ENCODE measurements at places on chromosomes 11 and 22. TPM values are rescaled to one million over a fixed set of nuclear protein-coding genes. Genes with fewer than 3 reads are reported as not detected.

DNA sequence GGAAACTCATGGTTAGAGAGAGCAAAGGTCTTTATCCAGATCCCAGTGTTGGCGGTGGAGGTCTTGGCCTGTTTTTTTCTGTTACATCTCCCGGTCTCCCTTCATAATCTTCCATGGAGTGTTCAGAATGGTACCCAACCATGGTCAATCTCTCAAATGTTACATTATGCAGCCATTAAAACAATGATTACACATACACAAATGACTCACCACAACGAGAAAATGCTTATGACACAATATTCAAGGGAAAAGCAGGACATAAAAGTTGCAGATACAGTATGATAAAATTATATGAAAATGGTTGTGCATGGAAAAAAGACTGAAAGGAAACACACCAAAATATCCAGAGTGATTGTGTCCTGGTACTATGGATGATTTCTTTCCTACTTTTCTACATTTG, 17.8 kb upstream of the CSNK1E start:
- no peak for DNase-seq

DNA sequence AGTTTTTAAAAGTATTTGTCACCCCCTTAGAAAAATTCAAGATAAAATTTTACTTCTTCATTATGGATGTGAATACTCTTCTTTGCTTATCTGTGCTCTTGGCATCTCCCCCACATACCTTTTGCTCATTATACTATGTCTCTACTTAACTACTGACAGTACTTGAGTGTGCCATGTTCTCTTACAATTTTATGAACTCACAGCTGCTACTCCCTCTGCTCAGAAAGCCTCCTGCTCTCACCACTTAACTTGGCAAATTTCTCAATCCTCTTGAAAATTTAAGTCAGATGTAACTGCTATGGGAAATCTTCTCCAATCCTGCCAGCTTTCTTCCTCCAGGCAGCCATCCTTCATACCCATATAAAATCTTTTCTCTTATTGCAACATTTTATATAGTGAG, 163.4 kb downstream of the CNTN5 start:
- no peak for DNase-seq

IFT27 gene
- 27.9 TPM for total RNA-seq

DNA sequence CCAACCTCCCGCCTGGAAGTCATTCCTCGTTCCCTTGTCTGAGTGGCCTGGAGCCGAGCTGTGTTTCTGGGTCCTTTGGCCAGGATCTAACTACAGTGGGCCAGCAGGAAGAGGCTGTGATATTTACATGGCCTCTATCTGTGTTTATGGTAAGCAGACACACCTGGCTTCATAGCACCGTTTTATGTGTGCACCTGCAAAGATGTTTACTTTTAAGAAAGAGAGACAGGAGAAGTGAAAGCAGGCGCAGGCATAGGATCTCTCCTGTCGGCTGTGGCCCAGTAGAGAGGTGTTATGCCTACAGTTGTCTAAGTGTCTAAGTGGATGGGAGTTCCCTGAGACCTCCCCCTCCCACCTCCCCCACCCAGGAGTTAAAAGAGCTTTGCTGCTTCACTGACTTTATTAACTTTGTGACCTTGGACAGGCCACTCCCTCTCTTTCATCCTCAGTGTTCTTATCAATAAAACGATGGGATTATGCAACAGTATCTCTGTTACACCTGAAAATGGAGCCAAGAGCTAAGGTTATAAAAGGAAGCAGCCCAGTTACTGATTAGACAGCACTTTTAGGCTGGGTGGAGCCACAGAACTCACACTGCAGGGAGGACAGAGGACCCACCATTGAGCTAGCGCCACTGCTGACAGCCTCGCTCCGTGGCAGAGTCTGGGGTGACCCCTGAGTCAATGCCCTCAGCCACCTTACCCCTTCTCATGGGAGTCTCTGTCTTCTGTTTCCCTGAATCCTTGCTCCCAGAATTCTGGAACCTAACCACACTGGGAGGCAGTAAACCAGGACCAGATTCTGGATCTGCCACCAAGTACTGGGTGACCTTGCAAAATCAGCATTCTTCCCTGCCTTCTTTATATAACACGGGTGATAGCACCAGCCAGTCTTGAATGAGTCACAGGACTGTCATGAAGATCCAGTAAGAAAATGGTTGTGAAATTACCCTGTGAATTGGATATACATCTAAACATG, 22.0 kb downstream of the ST14 start:
- no peak for DNase-seq

GRCh38 chr11:68028802-68029545, 1.5 kb upstream of the NDUFS8 start:
- DNase-seq, result no peak

- no peak for DNase-seq
These were observed 8.7 kb upstream of the MS4A4E start for GRCh38 chr11:60251485-60252212.

DNA sequence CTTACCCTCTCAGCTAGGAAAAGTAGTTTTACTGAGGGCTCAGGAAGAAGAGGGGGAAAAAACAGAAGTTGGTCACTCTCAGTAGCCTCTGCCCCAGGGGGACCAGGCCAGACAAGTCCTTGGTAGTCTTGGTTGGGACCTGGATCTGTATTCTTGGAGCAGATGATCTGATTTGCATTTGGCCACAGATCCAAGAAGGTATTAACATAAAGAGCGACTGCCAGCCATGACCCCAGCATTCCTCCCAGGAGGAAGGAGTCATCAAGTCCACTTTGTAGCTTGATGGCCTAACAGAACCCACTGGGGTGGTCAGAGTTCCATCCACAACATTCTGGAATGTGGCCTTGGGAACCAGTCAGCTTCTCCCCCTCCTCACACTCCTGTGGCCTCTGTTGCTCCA, 6.0 kb upstream of the LRRC10B start:
- DNase-seq, result no peak

GRCh38 chr11:11422411-11423128, 69.5 kb upstream of the CSNK2A3 start:
- no peak for DNase-seq

GRCh38 chr22:42307806-42308563, 37.5 kb upstream of the TCF20 start:
- no peak for DNase-seq

A4GALT gene
- total RNA-seq, result not detected

COPB1 gene
- 108 TPM for total RNA-seq

- DNase-seq, result no peak
These were observed 46.7 kb upstream of the DRD2 start for GRCh38 chr11:113521737-113522517.

DNA sequence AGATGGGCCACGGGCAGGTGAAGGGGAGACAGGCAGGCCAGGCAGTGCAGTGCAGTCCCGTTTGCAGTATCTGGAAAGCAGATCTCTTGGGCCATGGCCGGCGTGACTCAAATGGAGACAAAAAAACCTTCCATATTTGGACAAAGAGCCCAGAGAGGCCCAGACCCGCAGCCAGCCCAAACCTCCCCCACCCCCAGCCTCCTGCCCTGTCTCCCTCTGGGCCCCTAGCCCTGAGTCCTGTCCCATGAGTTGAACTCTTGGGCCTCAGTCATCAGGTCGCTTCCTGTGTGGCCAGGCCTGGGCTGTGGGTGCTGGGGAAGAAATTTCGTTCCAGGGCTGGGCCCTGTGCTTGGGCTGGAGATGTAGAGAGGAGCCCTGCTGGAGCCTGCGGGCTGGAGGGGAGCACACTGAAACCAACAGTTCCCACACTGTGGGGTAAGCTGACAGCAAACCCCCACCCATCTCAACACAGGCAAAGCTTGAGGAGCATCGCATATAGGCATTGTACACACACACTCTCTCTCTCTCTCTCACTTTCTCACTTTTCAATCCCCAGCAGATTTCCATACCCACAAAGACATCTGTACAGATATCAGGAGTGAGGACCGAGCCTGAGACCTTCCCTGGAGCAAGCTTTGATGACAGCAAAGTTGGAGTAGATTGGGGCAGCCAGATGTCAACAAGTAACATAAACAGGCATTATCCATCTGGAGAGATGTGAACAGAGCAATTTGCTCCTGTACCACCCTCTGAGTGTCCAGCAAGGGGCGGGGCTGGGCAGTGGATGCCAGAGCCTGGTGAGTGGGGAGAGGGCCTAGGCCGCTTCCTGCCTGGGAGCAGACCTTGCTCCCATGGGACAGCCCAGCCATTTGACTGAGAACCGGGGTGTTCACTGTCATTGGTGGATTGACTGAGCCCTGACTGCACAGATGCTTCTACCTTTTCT, 17.2 kb downstream of the ARHGEF17 start:
- DNase-seq, result no peak

DNA sequence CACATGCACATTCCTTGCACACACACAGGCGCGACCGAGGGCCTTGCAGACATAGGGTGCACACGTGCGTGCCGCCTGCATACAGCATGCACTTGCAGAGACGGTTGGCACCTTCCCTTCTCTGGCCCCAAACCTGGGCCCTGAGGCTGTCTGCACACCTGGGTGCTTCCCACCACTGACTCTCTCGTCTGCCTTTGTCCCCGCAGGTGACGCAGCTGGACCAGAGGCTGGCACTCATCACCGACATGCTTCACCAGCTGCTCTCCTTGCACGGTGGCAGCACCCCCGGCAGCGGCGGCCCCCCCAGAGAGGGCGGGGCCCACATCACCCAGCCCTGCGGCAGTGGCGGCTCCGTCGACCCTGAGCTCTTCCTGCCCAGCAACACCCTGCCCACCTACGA, 38.0 kb downstream of the CDKN1C start:
- no peak for DNase-seq

DNA sequence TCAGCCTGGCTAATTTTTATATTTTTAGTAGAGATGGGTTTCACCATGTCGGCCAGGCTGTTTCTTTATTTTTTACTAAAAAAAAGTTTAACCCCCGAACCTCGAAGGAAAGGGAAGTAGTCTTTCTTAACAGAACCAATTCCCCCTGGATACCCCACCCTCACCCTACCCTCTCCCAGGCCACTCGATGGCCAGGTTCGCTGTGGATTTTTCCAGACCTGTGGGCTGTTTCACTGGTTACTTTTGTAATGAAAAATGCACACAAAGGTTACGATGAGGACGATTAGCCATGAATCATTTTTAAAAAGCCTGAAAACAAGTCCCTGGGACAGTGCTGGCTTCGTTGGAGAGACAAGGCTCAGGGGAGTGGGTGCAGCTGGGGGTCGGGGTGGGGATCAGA, 2.5 kb downstream of the TSPO start:
- no peak for DNase-seq

GRCh38 chr11:73114110-73114834, 27.8 kb downstream of the FCHSD2 start:
- no peak for DNase-seq

GRCh38 chr22:32617903-32618302, 143.3 kb downstream of the FBXO7 start:
- DNase-seq, result no peak

GRCh38 chr11:10375280-10375971, 70.6 kb downstream of the ADM start:
- DNase-seq, result no peak

GRCh38 chr11:132447761-132448160, 1077.3 kb downstream of the NTM start:
- no peak for DNase-seq

HEPHL1 gene
- total RNA-seq, result not detected

GDPD4 gene
- total RNA-seq, result not detected

DNA sequence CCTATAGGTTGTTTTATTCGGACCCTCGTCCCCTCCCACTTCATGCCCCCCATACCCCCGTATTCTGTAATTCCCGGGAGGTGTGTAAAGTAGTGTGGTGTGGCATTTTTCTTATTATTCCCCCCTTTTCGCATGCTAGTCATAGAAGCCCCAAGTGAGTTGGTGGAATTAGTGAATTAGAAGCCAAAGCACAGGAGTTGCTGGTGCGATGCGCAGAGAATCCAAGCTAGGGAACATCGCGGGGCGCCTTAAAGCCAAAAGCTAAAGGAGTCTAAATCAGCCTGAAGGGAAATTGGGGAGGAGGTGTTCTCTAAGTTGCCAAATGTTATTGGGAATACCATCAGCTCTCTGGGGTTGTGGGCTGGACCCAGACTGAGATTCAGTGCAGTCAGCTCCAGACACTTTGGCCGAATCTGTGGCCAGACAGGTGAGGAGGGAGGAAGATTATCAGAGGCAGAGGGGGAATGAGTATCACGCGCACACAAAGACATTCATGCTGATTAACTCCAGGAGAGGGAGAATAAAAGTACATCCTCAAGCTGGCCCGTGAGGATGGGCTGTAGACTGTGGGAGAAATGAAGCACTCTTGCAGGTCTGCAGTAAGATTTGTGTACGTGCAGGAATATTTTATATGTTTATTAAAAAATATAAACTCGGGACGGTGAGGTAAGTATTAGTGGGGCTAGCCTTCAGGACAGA, 102.8 kb upstream of the HSD17B12 start:
- no peak for DNase-seq

DNA sequence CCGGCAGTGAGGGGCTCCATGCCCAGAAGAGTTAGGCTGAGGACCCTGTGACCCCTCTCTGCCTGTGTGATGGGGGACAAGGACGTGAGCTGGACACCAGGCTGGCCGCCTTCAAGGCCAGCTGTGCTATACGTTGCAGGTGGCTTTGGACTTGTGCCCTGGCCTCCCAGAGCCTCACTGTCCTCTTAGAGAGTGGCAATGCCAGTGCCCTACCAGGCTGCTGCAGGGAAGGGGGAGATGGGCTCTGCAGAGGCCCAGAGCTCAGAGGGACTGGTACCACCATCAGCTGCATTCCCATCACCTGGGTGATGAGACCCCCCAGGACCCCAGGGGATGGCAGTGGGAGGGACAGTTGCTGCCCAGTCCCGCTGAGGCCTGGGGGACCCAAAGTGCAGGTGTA, 90.4 kb upstream of the SHISAL1 start:
- no peak for DNase-seq

OR52A1 gene
- not detected for total RNA-seq

NXPE1 gene
- not detected for total RNA-seq

DNA sequence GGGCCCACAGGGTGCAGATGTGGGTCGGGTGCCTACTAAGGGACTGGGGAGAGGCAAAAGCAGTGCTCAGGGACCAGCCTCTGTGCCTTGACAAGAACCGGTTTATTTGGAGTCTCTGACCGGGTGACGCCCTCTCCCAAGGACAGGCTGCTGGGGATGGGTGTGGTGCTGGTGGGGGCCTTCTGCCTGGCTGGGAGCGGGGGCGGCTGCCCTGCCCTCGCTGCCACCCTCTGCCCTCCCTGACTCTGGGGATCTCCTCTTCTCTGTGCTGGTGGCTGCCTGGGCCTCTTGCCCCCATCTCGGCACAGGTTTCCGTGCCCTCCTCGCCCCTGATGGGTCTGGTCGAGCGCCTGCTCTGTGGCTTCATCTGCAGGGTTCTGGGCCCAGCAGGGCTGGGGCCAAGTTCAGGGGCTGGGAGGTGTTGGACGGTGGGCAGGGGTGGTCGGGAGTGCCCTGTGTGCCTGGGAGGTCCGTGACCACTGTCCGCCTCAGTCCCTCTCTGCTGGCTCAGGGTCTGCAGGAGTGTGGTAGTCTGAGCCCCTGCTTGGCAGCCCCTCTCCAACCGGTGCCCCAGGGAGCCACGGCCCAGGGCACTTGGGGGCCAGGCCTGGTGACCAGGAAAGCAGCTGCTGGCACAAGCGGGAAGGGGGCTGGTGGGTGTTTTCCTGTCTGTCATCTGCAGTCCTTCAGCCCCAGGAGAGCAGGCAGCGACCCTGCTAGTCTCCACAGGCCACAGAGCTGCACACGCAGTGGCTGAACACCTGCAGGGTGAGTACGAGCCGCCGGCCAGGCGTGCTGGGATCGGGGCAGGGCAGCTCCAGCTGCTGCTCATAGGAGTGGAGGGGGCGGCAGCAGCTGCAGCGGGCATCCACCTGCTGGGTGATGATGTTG, 23.5 kb downstream of the MUC6 start:
- DNase-seq, result no peak

GRCh38 chr22:23369054-23369685, 188.9 kb downstream of the BCR start:
- no peak for DNase-seq

PHF21B gene
- not detected for total RNA-seq

GRCh38 chr22:49690454-49690853, 137.2 kb downstream of the BRD1 start:
- no peak for DNase-seq
